NCI-H748 treated with DMSO at 0.1 percent for 48 hours (cell line): ENCODE measurements at places on chromosomes 7 and 10.

- DNase-seq, result no peak
Observed at GRCh38 chr10:93503075-93503474, 6.7 kb downstream of the CEP55 start.

DNA sequence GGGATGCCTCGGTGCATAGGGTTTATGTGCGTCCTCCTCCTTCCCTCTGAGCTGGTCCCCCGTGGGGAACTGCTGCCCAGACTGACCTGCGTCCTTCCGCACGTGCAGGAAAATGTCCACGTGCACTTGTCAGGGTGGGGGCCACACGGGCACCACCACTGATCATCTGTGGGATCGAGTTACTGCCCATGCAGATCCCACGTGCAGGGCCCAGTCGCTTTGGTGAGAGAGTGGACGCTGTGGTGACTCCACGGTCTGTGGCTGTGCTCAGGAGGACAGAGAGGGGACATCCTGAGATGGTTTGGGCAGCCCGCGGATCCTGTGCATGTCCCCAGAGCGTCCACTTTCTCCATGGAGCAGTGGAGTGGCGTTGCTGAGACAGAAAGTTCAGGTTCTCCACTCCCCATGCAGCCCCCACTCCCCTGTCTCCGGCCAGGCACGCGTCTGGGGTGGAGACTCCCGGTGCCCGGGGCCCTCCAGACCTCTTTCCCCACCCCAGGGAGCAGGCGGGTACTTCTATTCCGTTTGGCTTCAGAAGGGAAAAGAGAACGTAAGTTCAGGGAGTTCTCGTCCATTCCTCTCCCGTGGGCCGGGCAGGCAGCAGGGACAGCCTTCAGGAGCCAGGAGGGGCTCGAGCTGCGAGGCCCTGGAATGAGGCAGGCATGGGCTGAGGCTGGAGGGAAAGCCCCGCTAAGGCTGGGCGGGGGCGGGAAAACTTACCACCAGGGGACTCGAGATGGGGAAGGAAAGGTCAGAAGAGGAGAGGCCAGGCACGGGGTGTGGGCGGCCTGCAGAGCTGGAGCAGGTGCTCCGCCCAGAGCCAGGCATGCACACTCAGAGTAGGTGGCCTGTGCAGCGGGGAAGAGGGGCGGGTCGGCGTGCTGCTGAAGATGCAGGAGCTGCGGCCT lies 59.9 kb downstream of the EGFR start:
- DNase-seq, result no peak

DNA sequence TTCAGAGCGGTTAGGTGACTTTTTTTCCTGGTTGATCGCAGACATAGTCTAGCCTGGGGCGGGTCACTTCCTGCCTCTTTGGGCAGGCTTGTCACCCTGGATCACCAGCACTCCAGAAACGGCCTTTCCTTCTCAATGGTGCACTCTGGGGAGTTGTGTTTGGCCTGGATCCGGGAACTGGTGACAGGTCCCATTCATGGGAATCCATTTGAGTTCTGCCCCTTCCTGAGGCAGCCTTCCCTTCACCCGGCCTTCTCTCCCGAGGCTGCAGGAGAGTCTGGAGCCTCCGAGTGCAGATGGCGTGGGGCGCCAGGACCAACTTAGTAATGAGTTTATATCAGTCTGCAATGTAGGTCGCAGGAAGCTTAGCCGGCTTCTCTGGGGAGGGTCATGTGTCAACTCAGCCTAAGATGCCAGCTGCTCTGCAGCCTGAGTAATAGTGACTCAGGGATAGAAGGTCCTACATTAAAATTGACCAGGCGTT lies 54.2 kb downstream of the TACR2 start:
- no peak for DNase-seq

DNA sequence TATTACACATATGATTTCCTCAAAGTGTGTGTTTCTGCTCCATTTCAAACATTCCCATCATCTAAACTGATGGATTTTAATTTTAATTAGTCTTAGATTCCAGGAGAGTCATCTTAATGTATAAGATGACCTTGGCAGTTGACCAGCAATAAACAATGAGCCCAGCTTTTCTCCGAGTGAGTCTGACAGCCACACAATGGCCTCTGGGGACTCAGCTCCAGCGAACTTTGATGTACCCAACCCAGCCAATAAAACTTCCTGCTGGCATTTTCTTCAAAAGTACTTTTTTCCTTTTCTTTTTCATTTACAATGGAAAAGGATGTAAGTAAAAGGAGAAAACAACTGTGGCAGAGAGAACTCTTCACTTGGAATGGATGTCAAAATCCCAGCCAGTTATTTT lies 139.1 kb upstream of the CTBP2 start:
- no peak for DNase-seq

- no peak for DNase-seq
Observed at GRCh38 chr7:116595063-116595462, 70.2 kb downstream of the CAV1 start.

DNA sequence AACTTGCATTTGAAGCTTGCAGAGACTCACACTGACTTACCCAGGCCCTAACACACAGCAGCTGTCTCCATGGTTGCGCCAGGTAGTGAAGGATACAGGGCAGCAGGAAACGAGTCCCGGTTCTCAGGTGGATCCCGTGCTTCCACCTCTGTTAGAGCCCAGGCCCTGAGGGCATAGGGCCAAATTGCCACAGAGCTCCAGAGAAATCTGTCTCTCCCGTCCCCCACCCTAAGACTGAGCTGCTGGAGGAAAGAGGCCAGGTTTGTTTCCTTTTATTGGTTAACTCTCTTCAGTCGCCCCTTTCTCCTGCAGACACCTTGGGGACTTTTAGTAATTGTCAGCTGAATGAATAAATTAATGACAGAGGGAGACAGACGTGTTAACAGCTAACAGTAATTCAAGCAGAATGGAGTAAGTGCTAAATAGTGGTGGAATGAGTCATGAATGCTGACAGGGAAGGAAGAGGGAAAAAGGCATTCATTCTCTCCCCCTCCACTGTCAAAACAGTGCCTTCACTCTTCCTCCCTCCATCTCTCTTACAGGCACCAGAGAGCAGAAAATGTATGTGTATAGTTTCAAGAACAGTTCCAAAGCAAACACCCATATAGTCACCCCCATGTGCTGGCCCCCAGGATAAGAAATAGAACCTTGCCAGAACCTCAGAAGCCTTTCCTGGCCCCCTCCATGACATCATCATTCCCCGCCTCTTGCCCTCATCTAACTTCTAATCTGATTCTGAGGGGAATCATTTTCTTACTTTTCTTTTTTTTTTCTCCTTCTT lies 16.8 kb upstream of the DLG5 start:
- no peak for DNase-seq

DNA sequence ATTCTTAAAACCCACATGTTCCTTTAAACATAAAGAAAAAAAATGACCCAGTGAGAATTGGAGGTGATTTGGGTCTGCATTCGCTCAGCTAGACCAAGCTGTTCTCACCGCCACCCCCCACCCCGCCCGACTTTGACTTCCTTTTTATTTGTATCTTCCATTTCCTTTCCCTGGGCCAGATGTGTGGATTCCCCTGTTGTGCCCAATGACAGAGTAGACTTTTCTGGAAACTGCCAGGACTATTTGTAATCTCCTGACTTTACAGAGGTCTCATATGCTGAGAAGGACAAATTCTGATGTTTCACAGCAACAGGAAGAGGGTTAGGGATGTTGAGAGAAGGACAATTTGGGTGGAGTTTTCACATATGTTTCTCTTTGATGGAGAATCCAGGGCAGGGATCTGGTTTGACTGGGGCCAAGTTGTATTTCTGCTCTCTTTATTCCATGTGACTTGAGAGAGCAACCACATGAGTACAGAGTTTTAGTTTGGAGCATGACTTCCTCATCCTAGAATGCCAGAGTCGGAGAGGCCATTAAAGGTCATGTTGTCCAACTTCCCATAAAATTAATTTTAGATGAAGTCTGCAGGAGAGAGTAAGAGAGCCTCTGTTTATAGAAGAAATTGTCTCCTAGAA lies 1023.2 kb downstream of the LRMDA start:
- no peak for DNase-seq
